ENCODE measurements at places on chromosomes 1 and 21. TPM values are rescaled to one million over a fixed set of nuclear protein-coding genes. Genes with fewer than 3 reads are reported as not detected.

The DCST1 gene
- not detected for total RNA-seq

DNA sequence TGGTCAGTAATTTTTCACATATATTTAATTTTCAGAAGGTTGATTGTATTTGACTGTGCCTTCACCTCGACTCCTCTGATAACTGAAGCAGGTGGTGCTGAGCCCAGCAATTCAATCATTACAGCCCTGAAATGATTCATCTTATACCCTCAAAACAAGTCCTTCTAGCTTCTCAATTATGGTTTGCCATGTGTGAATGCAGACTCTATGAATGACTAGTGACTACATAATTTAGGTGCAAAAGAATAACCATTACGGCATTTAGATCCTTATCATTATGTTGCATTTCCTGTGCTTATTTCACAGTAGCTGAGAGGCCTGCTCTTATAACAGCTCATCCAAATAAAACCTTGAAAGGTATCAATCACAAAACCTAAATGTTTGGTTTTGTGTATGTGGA, 54.0 kb upstream of the COL11A1 start:
- H3K27me3 ChIP-seq, result no peaks in the 10 kb centered on the region
- no peak overlapping the region for H3K4me3 ChIP-seq
- H3K27ac ChIP-seq, result no peak overlapping the region
- no peaks in the 10 kb centered on the region for H3K4me1 ChIP-seq
- H3K36me3 ChIP-seq, result no peaks in the 10 kb centered on the region

The ABCA4 gene
- 0.11 TPM for total RNA-seq

The HCRTR1 gene
- 1.7 TPM for total RNA-seq

- H3K27ac ChIP-seq, result no peak overlapping the region
- peaks cover 48% of the 10 kb centered on the region for H3K36me3 ChIP-seq
- no peaks in the 10 kb centered on the region for H3K27me3 ChIP-seq
- H3K4me1 ChIP-seq, result peaks cover 5% of the 10 kb centered on the region
Observed at GRCh38 chr1:228095938-228096337, 7.2 kb downstream of the C1orf35 start.

DNA sequence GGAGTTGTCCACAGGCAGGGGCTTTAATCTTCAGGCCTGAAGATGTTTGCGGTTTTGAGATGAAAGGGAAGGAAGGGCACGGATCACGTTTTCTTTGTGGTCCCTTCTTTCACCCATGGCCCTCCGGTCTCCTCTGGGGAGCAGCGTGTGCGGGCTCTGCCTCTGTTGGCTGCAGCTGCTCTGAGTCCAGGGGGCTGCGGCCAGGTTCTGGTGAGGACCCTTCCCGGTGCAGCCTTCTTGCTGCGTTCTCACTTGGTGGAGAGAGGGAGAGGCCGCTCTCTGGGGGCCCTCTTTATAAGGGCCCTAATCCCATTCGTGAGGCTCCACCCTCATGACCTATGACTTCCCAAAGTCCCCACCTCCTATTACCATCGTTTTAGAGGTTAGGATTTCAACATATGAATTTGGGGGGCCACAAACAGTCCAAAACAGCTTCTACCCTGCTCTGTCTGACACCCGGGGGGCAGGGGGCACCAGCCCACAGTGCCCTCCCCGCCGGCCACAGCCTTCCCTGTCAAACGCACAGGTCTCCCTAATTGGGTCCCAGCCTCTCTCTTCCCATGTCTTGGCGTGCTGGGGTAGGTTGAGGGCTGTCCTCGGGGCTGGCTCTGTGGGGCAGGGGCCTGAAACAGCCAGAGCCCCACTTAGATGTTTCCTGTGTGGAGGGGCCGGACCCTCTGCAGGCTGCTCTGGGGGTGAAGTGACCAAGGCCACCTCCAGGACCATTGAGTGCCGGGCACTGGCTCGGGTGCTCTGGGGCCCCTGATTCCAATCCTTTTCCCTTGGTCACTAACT, 100.1 kb upstream of the C1orf174 start:
- H3K4me3 ChIP-seq, result no peak overlapping the region
- no peak for DNase-seq
- H3K36me3 ChIP-seq, result no peaks in the 10 kb centered on the region
- H3K27ac ChIP-seq, result no peak overlapping the region
- peaks cover 4% of the 10 kb centered on the region for H3K27me3 ChIP-seq
- no peaks in the 10 kb centered on the region for H3K4me1 ChIP-seq

DNA sequence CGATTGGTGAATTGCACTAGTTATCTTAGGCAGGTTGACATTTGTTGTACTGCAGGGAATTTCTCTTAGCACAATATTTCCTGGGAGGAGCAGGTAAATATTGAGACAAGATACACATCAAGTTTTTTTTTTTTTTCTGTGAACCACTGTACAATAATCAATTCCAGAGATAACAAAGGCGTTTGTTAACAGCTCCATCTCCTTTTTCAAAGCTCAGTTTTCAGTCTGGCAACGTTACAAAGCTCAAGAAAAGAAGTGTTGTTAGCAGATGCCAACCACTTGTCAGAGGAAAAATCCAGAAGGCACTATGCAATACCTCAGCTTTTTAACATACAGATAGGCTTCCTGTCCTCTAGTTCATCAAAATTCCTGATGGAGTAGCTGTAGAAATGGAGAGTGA, 40.9 kb upstream of the DAB1 start:
- no peak overlapping the region for H3K4me3 ChIP-seq
- H3K36me3 ChIP-seq, result no peaks in the 10 kb centered on the region
- H3K4me1 ChIP-seq, result no peaks in the 10 kb centered on the region
- no peak overlapping the region for H3K27ac ChIP-seq
- H3K27me3 ChIP-seq, result no peaks in the 10 kb centered on the region

The VHLL gene
- not detected for total RNA-seq

GRCh38 chr1:8966606-8967005, 20.9 kb downstream of the CA6 start:
- H3K27me3 ChIP-seq, result no peaks in the 10 kb centered on the region
- no peak overlapping the region for H3K4me3 ChIP-seq
- H3K27ac ChIP-seq, result no peak overlapping the region
- no peaks in the 10 kb centered on the region for H3K36me3 ChIP-seq
- H3K4me1 ChIP-seq, result no peaks in the 10 kb centered on the region

- H3K27me3 ChIP-seq, result no peaks in the 10 kb centered on the region
- no peak overlapping the region for H3K27ac ChIP-seq
- no peaks in the 10 kb centered on the region for H3K4me1 ChIP-seq
- H3K4me3 ChIP-seq, result no peak overlapping the region
- H3K36me3 ChIP-seq, result no peaks in the 10 kb centered on the region
Observed at GRCh38 chr21:36976882-36977651, 10.6 kb upstream of the HLCS start.

The FALEC gene
- total RNA-seq, result not detected

The GNAT2 gene
- 0.95 TPM for total RNA-seq

DNA sequence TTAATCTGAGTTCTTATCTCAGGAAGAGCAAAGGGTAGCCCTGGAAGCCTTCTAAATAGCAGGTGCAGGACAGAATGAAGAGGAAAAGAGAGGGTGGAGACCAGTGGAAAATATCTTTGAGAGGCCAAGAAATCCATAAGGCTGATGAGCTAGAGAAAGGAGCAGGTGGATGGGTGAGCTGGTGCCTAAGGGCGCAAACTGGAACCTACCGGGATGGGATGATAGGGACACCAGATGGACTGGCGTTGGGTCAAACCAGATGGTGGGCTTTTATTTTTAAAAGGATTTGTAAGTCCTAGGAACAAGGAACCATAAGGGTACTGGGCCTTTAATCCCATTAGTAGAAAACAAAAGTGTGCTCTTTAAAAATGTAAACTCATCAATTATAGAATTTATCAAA, 59.7 kb downstream of the RGL1 start:
- H3K27me3 ChIP-seq, result no peaks in the 10 kb centered on the region
- no peak overlapping the region for H3K27ac ChIP-seq
- peaks cover 5% of the 10 kb centered on the region for H3K4me1 ChIP-seq
- DNase-seq, result no peak

GRCh38 chr1:235902677-235903542, 36.2 kb upstream of the LYST start:
- DNase-seq, result peak; percentile 70
- no peak overlapping the region for H3K4me3 ChIP-seq
- no peaks in the 10 kb centered on the region for H3K36me3 ChIP-seq
- no peaks in the 10 kb centered on the region for H3K27me3 ChIP-seq

- no peak overlapping the region for H3K4me3 ChIP-seq
- DNase-seq, result no peak
- H3K27me3 ChIP-seq, result no peaks in the 10 kb centered on the region
- H3K4me1 ChIP-seq, result peaks cover 8% of the 10 kb centered on the region
Observed at GRCh38 chr1:50915621-50916020, 44.4 kb downstream of the FAF1 start.

GRCh38 chr1:191065771-191066170, 588.1 kb upstream of the BRINP3 start:
- H3K27me3 ChIP-seq, result no peaks in the 10 kb centered on the region
- no peak overlapping the region for H3K27ac ChIP-seq
- H3K36me3 ChIP-seq, result no peaks in the 10 kb centered on the region
- H3K4me1 ChIP-seq, result no peaks in the 10 kb centered on the region
- no peak for DNase-seq

The SH2D2A gene
- total RNA-seq, result 0.61 TPM

DNA sequence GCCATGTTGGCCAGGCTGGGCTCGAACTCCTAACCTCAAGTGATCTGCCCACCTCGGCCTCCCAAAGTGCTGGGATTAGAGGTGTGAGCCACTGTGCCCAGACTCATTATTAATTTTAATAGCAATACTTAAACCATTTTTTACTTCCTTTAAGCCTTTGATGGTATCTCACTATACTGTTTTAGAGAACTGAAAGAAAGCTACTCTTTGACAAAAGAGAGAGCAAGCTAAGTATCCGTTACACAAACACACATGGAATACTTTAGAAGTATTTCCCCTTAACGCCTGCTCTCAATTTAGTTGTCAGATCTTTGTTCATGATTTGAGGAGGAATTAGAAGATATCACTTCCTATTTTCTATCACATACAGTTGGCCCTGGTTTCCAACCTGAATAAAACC, 189.4 kb downstream of the COP1 start:
- H3K36me3 ChIP-seq, result no peaks in the 10 kb centered on the region
- no peaks in the 10 kb centered on the region for H3K4me1 ChIP-seq
- H3K27me3 ChIP-seq, result no peaks in the 10 kb centered on the region

The SORT1 gene
- total RNA-seq, result 20.1 TPM

The C1QTNF12 gene
- 2.6 TPM for total RNA-seq

The GCSAML gene
- not detected for total RNA-seq

The PTPN22 gene
- total RNA-seq, result 3.0 TPM

GRCh38 chr1:168179438-168180147, 831 bp downstream of the TIPRL start:
- no peak for DNase-seq
- peak overlapping the region; percentile 95 for H3K27ac ChIP-seq
- H3K36me3 ChIP-seq, result no peaks in the 10 kb centered on the region
- H3K4me1 ChIP-seq, result no peaks in the 10 kb centered on the region
- H3K27me3 ChIP-seq, result no peaks in the 10 kb centered on the region
- peak overlapping the region; percentile 31 for H3K4me3 ChIP-seq

DNA sequence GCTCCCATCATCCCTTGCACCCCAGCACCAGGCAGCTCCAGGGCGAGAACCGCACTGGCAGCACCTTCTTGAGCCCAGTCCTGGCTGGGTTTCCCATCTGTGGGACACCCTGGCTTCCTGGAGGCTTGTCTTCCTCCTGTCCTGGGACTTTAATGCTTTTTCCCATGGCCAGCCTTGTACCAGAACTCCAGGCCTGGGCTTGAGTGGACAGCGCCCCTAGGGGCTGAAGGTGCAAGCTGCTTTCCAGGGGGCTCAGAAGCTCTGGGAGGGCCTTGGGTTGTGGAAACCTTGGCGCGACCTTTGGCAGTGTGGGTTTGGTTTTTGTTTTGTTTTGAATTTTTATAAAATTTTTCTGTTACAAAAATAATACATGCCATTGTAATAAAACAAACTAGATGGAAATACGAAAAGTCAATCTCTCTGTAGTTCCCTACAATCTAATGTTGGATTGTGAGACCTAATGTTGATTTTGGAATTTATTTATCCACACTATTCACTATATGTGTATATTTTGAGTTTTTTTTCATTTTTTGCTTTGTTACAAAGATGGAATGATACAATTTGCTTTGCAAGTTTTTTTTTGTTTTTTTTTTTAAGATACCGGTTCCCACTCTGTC, 33.8 kb upstream of the RPL11 start:
- H3K27me3 ChIP-seq, result no peaks in the 10 kb centered on the region
- H3K36me3 ChIP-seq, result no peaks in the 10 kb centered on the region
- H3K27ac ChIP-seq, result no peak overlapping the region
- DNase-seq, result peak; percentile 57

DNA sequence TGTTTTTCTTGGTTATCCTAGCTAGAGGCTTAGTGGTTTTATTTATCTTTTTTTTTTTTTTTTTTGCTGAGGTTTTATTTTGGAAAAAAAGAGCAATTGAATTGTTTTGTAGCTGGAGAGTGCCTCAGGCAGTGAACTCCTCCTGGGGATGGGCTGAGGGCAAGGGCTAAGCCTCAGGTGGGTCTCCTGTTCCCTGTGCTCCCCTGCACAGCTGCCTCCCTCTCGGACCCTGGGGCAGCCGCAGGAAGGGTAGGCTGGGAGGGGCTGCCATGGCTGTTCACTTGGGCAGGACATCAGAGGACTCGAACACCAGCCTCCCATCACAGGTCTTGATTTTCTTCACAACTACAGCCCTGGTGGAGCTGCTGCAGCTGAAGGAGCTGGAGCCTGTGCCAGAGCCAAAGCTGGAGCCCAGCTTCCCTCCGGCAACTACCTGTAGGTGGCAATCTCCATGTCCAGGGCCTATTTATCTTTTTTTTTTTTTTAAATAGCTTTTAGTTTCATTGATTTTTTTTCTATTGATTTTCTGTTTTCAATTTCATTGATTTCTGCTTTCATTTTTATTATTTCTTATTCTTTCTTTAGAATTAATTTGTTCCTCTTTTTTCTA, 28.9 kb downstream of the LEPR start:
- no peaks in the 10 kb centered on the region for H3K36me3 ChIP-seq
- no peak for DNase-seq
- no peaks in the 10 kb centered on the region for H3K4me1 ChIP-seq
- no peak overlapping the region for H3K4me3 ChIP-seq

The AK2 gene
- total RNA-seq, result 143 TPM

DNA sequence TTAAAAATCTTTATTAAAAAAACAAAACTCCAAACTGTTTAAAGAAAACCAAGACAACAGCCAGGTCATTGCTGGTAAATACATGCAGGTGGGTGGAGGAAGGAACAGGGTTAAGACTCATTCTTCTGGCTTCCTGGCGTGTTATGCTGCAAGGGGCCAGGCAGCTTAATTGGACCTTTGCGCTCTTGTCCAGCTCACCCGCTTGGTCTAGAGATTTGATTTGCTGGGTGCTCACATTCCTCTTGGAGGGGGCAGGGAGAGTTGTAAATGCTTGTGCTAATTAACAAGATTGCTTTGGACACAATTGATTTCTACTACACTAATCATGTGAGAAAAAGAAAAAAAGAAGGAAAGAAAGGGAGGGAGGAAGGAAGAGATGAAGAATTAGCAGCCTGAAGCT, 10.5 kb downstream of the CEP104 start:
- no peaks in the 10 kb centered on the region for H3K36me3 ChIP-seq
- H3K4me1 ChIP-seq, result no peaks in the 10 kb centered on the region
- no peak for DNase-seq
- no peak overlapping the region for H3K27ac ChIP-seq

Measured in adrenal gland (tissue), 19 donors.